CD14-positive monocyte (primary cell): ENCODE measurements at places on chromosomes 4 and X. TPM values are rescaled to one million over a fixed set of nuclear protein-coding genes. Genes with fewer than 3 reads are reported as not detected.

Gene TRPC3
- polyA plus RNA-seq: not detected

- no peak for DNase-seq
Measured at GRCh38 chr4:89056292-89056952, 563 bp downstream of the FAM13A start.

Gene MFAP3L
- polyA plus RNA-seq: 0.18 TPM

- no peak for DNase-seq
Measured at GRCh38 chr4:150366487-150366999, 215.4 kb upstream of the MAB21L2 start.

GRCh38 chrX:29662759-29663503, 552.4 kb upstream of the MAGEB2 start:
- DNase-seq: no peak

DNA sequence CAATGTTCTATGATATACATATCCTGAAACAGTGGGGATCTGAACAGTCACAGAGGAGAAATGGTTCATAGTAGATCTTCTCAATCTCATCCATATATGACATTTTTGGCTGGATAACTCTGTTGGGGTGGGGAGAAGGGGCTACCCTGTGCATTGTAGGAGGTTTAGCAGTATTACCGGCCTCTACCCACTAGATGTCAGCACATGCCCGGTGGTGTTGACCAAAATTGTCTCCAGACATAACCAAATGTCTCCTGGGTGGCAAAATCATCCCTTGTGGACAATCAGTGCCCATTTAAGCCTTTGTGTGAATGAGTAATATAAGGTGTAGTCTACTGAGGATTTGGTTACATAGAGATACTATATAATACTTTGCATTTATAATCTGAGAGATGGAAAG, 89.9 kb downstream of the PLS3 start:
- DNase-seq: no peak

Gene CXCL11
- 0.36 TPM for polyA plus RNA-seq

GRCh38 chr4:22487328-22487727, 28.5 kb downstream of the ADGRA3 start:
- DNase-seq: no peak

DNA sequence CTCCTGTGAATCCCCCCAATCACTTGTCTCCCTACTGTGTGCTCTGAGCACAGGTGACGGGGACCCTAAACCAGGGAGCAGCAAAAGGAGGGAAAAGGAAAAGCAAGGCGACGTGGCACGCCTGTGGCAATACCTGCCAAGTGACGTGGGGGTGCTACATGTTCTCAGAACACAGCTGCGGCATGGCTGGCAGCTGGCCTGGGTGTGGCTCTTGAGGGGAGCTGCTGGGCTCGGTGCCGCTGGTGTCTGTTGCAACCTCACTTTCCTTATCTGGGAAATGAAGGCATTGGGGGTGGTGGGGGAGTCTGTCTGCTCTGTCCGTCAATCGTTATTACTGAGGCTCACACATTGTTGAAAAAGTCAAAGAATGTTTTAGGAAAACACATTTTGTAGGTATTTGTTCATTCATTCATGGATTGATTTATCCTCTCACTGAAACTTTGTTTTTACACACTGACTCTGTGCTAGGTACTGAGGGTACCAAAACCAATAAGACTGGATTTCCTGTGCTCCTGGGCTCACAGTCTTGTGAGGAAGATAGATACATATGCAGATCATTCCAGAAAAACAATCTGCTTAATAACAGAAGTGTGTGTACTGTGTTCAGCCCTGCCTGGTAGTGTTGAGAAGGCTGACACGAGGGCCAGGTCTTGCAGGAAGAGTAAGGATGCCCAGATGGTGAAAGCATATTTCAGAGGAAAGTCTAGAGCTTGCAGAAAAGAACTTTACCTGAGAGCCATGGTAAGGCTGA, 217.6 kb downstream of the PTTG2 start:
- DNase-seq: peak; percentile 42

GRCh38 chrX:29229802-29230201, 642.6 kb downstream of the IL1RAPL1 start:
- no peak for DNase-seq

- no peak for DNase-seq
Measured at GRCh38 chrX:40459571-40460158, 121.1 kb upstream of the ATP6AP2 start.

Gene CCSER1
- polyA plus RNA-seq: 0.13 TPM

- no peak for DNase-seq
Measured at GRCh38 chr4:94403751-94404150, 48.0 kb upstream of the PDLIM5 start.

DNA sequence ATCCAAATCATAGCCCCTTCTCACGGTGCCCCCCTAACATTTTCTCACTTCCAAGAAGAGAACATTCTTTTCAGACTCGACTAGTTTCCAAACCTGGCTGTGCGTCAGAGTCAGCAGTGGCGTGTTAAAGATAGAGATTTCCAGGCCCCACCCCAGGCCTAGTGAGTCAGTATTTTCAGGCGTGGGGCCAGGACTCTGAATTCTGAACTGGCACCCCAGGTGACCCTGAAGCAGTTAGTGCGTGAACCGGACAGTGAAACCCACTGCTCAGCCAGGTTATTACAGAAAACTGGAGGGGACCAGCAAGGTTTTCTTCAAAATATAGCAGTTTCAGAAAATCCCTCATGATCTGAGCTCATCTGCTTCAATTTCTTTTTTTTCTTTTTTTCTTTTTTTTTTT, 35.0 kb upstream of the BCOR start:
- no peak for DNase-seq

DNA sequence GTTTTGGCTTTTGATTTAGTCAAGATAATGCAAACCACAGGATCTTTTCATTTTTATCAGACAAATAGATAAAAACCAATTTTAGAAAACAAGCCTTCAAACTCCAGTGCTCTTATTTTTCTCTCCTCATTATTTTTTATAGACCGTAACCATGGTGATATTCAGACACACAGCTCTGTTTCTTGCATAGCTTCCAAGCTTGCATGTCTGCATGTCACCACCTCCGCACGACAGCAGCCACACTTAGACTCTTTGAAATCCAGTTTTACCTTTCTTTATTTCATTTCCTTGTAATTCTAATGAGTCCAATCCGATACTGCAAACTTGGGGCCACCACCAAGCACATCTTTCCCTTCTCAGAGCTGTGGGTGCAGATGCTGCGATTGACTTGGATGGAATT, 94.3 kb upstream of the GPM6A start:
- DNase-seq: no peak

- no peak for DNase-seq
Measured at GRCh38 chrX:34053931-34054330, 78.2 kb downstream of the FAM47A start.

DNA sequence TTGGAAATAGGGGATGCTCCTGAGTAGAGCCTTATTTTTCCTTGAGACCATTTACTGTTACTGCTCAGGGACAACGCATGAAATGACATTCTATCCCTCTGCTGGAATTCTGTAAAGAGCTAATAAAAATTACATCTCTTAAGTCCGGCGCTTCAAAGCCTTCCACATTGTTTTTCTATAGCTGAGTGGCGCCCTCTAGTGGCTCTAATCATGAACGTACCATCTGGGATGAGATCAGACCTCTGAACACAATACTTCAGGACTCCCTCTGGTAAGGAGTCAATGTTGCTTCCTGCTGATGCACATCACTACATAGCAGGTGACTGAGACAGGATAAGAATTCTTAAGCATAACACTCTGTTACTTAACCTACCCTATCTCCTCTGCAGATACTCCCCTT, 6.0 kb downstream of the HMGN5 start:
- DNase-seq: peak; percentile 52

Gene GPC4
- polyA plus RNA-seq: 0.59 TPM

Gene ADH7
- polyA plus RNA-seq: not detected in 2 replicates

Gene ZNF711
- not detected for polyA plus RNA-seq

GRCh38 chrX:71096760-71097032, 1.0 kb downstream of the FOXO4 start:
- DNase-seq: no peak

- no peak for DNase-seq
Measured at GRCh38 chr4:8009710-8010511, 70.2 kb upstream of the AFAP1 start.

GRCh38 chrX:14030174-14030530, 460 bp upstream of the GEMIN8 start:
- DNase-seq: no peak

DNA sequence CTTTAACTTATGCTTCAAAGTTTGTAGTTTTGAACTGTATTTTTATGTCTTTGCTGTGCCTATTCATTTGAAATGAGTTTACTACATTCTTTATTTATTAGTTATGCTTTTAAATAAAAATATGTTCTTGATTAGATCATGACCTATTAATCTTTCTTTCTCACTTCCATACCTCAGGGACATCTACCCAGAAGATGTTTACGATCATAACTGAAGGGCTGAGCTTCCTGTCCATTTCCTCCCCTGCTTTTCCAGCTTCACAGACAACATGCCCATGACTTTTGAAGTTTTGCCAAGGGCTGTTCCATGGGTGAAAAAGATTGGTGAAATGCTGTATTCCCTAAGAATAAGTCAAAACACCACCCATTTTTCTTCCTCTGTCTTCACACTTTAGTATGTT, 99.7 kb upstream of the DDIT4L start:
- no peak for DNase-seq

DNA sequence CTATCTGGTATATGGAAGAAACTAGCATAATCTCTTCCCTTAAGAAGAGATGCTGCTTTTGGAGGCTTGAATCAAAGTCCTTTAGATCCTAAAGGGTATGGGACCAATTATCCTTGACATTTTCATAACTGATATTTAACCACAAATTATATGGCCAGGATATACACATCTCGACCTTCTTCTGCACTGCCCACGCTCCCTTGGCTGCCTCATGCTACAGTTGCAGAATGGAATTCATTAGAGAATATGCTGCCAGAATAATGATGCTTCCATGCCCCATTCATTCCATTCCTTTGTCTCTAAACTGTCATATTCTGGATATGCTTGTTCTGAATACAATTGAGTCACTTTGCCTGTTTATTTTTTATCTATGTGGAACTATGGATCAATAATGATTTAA, 157.1 kb upstream of the PACRGL start:
- no peak for DNase-seq

- no peak for DNase-seq
Measured at GRCh38 chrX:24566240-24566639, 80.9 kb downstream of the PCYT1B start.

- no peak for DNase-seq
Measured at GRCh38 chr4:176653401-176654220, 139.1 kb downstream of the VEGFC start.

Gene TMPRSS11A
- polyA plus RNA-seq: not detected

Gene VGLL1
- not detected for polyA plus RNA-seq

Gene WDR17
- polyA plus RNA-seq: 0.22 TPM

GRCh38 chr4:77045490-77045889, 30.3 kb downstream of the CCNI start:
- no peak for DNase-seq

- no peak for DNase-seq
Measured at GRCh38 chrX:19956923-19957322, 33.9 kb downstream of the BCLAF3 start.

DNA sequence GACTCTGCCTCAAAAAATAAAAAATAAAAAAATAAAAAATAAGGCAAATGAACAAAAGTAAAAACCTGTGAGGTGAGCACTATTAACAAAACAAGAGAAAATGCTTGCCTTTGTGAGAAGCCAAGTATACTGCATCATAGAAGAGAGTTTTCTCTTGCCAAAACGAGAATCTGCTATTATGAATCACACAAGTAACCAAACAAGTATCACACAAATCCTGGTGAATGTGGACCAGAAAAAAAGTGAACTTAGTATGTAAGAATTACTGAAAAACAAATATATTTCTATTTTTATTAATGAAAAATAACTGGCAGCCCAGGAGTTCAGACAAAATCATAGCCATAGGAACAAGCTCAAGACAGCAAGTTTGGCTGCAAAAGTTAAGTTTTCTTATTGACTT, 193.5 kb downstream of the PDGFC start:
- no peak for DNase-seq

DNA sequence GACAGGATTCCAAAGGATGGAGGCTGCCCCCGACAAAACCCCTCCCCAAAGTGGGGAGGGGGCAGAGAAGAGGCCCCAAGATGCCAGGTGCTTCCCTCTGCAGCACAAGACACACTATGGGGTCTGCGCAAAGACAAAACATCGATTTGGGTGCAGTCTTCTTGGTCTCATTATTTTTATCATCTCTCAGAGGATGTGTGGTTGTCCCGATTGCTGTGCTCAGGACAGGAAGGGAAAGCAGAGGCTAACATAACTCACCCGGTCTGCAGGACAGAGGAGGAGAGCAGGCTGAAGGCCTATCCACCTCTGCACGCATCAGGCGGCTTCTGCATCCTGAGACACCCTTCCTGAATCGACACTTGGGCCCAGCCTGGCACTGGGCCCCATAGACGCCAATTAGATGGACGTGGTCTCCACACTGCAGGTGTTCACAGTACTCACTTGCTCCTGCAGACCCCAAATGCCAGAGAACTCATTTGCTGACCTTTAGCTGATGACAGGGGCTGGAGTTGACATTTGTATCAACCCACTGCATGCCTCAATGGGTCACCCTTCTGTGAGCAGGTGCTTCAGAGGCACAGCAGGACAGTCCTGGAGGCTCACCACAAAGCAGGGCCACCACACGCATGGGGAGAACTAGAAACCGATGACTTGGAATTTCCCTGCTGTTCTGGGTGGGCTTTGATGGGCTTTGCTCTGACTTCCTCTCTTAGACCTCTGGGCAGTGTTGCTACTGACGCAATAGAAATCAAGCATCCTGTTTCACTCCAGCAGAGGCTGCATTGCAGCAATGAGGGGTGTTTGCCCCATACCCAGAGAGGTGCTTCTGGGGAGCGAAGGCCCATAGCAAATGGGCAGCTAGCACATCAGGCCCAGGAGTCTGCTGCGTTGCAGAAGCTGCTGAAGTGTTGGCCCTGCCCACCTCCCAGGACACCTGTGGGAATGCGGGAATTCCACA, 96.3 kb upstream of the ENPP6 start:
- peak; percentile 87 for DNase-seq

Gene JAKMIP1
- polyA plus RNA-seq: 0.08 TPM

- no peak for DNase-seq
Measured at GRCh38 chrX:13271511-13271910, 48.3 kb downstream of the ATXN3L start.

Gene STAP1
- 0.14 TPM for polyA plus RNA-seq

GRCh38 chr4:166435449-166435848, 562.4 kb downstream of the TLL1 start:
- DNase-seq: no peak

GRCh38 chr4:109547394-109547793, 12.7 kb upstream of the MCUB start:
- no peak for DNase-seq

- no peak for DNase-seq
Measured at GRCh38 chr4:41683326-41683725, 65.2 kb downstream of the PHOX2B start.

GRCh38 chr4:86561256-86561655, 32.9 kb upstream of the PTPN13 start:
- no peak for DNase-seq

- DNase-seq: peak; percentile 8
Measured at GRCh38 chr4:143482840-143483239, 30.7 kb upstream of the SMARCA5 start.

DNA sequence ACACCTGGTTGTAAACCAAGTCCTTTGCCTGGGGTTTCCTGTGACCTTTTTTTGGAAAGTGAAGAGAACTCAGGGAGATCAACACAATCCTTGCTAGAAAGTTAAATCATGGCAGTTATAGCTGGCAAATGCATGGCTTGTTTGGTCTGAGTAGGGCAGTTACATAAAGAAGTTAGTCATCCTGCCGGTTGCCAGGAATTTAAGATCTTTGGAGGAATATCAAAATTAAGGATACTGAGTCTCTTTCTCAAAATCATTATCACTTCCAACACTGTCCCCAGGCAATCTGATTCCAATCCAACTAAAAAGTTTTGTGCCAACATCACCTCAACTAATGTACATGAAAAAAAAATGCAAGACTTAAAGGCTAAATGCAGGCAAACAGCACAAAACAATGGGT, 40.3 kb downstream of the C4orf54 start:
- no peak for DNase-seq

Gene RNF150
- 0.21 TPM for polyA plus RNA-seq
